ENCODE measurements at places on chromosomes 6 and 20.

- DNase-seq: no peak
Observed at GRCh38 chr6:146212781-146213180, 183.9 kb downstream of the GRM1 start.

- DNase-seq: no peak
Observed at GRCh38 chr6:149128489-149129145, 188.9 kb upstream of the TAB2 start.

DNA sequence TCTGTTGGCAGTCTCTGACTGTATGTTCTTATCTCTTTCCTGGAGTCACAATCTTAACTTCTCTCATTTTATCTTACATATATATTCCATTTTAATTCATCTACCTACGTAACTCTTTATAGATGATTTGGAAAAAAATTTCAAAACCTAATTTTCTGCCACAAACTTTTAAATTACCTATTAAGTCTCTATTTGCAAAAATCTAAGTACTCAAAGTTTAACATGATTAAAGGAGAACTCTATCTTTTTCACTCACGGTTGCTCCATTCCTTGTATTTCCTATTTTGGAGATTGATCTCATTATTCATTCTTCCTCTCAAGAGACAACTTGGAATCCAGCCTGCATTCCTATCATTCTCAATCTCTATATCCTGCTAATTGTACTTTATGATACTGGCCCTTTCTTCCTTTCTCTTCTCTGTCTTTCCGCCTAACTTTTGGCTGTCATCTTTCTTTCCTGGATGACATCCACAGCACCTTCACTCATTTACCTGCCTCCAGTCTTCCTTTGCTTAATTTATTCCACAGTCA lies 1071.1 kb upstream of the CITED2 start:
- peak; percentile 8 for DNase-seq

DNA sequence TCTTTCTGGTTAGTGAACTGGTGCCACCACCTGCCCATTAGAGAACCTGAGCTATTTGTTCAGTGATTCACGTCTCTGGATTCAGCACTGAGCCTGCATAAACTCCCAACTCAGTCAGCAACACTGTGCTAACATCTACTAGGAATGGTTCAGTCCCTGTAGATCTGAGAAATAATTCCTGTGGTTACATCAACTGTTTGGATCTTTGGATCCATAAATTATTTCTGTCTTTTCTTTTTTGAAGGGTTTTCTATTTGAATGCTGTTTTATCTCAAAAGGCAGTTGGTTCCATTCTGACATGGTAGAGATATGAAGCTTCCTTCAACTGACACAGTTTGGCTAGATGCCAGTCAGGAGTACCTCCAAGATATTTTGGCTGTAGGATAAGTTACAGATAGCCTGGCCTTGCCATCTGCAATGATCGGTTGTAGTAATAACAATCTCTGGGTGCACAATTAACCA lies 125.9 kb downstream of the TRMT11 start:
- DNase-seq: no peak

- no peak for DNase-seq
Observed at GRCh38 chr6:76166297-76166696, 93.8 kb upstream of the IMPG1 start.

GRCh38 chr20:24560571-24561491 lies 91.4 kb downstream of the SYNDIG1 start:
- no peak for DNase-seq

DNA sequence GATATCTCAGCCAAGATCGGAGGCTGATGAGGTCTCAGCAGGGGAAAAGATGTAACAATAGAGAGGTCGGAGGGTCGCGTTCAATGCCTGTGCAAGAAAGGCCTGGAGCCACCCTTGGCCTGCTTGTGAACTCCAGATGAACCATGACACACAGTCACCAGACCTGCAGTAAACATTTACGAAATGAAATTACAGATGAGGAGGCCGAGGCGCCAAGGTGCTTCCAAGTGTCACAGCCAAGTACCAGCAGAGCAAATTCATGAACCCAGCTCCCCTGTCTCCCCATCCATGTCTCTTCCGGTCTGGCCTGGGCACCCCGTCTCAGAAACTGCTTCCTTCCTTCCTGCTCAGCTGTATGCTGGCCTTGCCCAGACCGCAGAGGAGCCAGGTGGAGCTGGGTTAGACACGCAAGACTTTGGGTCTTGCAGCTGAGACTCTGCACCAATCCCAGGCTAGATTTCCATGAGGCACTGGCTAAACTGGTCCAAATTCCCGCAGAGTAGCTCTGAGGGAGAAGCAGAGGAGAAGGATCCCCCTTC lies 48.1 kb downstream of the CHMP4B start:
- no peak for DNase-seq

- DNase-seq: no peak
Observed at GRCh38 chr20:23023621-23024177, 11.4 kb upstream of the SSTR4 start.

DNA sequence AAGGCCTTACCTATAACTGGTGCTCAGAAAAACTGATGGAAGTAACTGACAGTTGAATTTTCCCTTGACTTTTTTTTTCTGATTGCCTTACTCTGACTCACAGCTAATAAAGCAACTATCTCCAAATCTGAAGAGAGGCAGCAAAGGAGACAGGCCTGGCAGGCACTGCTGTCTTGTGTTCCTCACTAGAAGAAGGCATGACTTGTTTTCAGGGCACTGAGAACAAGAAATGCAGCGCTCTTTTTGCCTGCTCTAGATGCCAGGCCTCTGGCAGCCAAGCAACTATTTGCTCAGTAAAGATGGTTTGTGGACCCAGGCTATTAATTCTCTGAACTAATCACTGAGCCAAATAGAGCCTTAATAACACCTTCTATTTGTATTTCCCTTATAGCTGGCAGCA lies 155.1 kb downstream of the PRDM13 start:
- DNase-seq: no peak

DNA sequence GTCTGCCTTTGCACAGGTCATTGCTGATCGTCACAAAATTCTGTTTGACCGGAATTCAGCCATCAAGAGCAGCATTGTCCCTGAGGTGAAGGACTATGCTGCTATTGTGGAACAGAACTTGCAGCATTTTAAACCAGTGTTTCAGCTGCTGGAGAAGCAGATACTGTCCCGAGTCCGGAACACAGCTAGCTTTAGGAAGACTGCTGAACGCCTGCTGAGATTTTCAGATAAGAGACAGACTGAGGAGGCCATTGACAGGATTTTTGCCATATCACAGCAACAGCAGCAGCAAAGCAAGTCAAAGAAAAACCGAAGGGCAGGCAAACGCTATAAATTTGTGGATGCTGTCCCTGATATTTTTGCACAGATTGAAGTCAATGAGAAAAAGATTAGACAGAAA lies 24.6 kb upstream of the CALHM6 start:
- DNase-seq: no peak

DNA sequence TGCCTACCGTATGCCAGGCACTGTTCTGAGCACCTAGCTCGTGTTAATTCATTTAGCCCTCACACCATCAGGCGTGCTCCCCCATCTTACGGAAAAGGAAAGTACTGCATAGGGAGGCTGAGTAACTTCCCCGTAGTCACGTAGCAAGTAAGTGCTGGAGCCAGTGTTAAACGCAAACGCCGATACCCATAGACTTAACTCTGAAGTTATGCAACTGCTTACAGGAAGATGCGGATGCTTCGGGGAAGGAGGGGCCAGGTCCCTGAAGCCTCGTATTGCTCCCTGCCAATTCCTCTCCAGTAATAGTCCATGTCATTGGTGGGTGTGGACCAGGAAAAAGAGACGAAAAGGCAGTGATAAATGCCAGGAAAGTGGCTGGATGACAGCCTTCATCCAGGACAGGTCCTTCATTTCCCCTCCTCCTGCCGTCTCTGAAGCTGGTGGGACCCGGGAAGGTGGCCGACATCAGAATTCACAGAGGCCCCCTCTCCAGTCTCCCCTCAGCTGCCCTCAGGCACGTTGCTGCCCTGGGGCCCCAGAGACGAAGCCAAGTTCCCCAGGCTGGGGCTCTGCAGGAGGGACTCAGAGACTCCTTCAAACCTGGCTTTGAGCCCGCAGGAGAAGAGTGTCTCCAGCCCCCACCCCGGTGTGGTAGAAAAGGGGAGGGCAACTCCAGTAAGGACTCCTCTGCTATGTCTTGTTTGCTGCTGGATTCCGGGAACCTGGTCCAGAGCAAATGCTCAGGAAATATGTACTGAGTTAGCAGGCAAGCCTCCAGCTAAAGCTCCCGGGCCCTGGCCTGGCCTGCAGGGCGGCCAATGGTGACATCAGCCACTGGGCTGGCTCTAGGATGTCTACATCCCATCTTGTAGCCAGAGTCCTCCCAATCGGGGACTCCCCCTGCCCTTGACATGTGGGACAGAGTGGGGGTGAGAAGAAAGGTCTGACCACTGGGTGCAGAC lies 37.8 kb downstream of the RAB44 start:
- no peak for DNase-seq

DNA sequence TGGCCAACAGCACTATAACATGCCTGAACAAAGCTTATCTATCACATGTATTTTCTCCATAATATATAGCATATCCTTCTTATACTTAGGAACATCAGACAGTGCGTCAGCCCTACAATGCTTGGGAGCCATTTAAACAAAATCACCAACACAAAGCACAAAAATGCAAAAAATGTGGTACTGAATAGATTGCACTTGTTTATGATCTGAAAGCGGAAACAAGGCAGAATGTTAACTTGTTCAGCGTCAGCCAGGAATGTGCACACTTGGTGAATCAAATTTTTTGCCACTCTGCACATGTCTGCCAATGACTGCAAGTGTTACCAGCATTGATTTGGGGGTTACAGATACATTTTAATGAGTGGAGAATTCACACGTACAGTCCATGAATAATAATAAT lies 14.8 kb downstream of the SLC35A1 start:
- DNase-seq: no peak

DNA sequence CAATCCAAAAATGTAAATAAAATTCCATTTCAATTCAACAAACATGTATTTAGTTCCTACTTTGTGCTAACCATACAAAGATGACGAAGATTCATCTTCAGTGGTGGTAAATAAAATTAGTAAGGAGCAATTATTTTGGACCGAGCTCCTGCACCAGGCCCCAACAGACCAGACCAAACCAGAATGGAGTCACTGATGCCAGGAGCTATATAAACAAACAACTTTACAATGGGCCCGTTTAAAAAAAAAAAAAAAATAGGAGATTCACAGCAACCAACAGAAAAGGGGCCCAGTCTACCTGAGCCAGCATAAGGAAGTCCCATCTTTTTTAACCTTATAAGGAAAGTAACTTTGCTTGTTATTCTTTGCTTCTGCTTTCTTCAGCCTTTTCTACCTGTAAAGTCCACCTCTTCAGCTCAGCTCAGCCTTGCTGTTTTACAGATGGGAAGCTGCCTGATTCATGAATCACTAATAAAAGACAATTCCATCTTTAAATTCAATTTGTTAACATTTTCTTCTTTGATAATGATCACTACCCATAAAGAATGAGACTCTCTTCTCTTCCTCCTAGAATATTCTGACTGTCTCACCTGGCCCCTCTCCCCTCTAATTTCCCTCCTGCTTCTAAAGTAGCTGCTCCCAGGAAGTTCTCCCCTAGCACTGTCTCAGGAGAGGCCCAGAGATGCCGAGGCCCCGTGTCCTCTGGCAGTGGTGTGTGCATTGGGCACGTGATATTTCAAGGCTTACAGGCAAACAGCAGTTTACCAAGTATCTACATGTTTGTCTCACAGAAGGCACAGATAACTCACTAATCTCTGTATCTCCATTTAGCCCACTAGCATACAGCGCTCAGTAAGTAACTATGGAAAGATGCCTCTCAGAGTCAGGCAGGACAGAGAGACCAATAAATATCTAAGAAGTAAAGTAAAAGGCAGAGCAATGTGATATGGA lies 8.4 kb downstream of the MBOAT1 start:
- no peak for DNase-seq

GRCh38 chr20:19780261-19780660 lies 22.2 kb downstream of the RIN2 start:
- no peak for DNase-seq

DNA sequence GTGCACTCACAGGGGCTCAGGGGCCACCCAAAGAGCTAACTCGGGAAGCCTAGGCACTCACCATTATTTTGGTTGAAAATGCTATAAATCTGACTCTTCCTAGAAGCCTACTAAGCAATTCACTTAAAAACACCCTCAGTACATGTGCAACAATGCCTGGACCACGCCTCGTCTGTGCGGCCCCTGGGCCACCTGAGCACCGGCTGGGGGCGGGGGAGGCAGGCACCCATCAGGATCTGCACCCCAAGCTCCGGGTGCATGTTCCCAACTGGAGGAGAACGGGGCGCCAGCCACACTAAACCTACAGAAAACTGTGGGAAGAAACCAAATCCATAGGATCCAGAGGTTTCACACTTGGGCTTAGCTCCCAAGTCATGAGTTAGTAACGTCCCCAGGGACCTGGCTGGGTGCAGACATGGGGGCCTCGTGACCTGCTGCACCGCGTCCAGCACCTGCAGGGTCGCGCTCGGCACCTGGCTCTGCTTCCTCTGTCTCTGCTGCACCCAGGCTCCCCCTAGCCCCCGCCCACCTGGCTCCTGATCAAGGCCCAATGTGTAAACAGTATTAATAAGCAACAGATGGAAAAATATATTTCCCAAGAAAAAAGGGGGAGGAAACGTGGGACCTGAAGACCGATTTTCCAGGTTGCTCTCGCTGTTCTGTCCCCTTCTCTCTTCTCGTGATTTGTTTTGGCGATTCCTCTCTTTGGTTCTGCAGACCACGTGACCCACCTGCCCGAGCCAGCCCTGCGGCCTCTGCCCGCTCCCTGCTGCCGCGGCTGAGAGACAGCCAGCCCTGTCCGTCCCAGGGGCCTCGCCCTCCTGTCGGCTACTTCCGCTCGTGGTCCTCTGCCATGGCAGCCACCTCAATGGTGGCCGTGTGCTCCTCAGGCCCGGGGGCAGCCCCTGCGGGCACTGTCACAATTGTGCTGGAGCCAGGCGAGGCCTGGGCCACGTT lies 15.5 kb upstream of the HELZ2 start:
- DNase-seq: no peak

GRCh38 chr6:144075875-144076274 lies 19.5 kb downstream of the SF3B5 start:
- no peak for DNase-seq

DNA sequence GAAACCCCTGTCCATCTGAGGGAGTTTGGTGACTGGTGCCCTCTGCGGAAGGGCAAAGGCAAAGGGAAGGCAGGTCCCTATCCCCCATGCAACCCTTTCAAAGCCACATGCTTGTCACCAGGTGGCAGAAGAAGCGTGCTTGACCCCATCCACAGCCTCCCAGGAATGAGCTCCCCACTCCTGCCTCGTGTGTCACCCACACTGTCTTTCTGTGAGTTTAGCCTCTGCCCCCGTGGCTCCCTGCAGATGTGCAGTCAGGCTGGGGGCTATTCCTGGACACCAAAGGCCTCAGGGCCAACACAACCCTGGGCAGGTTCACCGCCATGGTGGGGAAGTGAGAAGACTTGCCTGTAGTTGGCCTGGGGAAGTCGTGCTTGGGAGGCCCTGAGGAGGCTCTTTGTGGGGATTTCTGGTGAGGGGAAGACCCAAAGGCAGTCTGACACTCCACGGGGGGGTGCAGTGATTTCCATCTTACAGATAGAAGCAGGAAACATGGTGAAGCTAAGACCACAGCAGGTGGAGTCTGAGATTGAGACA lies 16.6 kb upstream of the PCMTD2 start:
- no peak for DNase-seq

- DNase-seq: no peak
Observed at GRCh38 chr20:19382386-19383340, 170.2 kb downstream of the SLC24A3 start.
